ENCODE measurements at places on chromosomes 1 and 21.

GRCh38 chr1:89826594-89826993, 5.8 kb downstream of the LRRC8D start:
- no peak for DNase-seq

DNA sequence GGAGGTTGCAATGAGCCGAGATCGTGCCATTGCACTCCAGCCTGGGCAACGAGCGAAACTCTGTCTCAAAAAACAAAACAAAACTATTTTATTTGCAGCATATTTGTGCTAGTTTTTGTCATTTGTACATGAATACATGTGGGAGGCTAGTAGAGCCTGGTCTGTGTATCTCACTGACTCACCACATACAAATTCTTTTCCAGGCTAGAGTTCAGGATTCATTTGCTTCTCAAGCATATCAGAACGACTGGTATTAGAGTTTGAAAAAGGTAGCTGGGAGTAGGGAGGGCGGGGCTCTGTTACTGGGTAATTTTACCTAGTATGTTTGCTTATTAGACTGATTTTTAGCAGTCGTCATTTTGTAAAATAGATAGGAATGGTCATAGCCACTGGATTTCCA, 4.5 kb upstream of the TOR3A start:
- DNase-seq = no peak

GRCh38 chr1:212452323-212453155, 19.8 kb downstream of the NENF start:
- no peak for DNase-seq

- no peak for DNase-seq
These were observed 74.9 kb upstream of the ANGPTL1 start for GRCh38 chr1:178945763-178946266.

DNA sequence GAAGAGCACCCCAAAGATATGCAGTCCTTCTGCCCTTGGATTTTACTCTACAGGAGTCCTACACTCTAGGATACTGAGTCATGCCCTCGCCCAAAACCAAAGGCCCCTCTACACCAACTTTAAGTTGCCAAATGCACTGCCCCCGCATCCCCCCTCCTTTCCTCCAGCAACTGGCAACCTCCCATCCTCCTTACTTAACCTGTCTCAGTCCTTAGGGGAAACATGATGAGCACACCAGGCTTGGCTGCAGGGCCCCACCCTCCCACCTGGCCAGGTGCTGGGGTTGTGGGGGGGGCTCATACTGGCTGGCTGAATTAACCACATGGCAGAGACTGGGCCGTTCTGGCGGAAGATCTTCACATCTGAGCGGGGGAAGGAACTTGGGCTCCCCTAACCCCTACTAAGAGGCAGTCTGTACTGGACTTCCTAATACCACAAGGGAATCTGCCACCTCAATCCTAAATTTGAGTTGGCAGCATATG, 1.2 kb downstream of the HDGF start:
- DNase-seq = peak; percentile 71

- DNase-seq = peak; percentile 29
These were observed 296.6 kb downstream of the PTPRC start for GRCh38 chr1:198935306-198935921.

DNA sequence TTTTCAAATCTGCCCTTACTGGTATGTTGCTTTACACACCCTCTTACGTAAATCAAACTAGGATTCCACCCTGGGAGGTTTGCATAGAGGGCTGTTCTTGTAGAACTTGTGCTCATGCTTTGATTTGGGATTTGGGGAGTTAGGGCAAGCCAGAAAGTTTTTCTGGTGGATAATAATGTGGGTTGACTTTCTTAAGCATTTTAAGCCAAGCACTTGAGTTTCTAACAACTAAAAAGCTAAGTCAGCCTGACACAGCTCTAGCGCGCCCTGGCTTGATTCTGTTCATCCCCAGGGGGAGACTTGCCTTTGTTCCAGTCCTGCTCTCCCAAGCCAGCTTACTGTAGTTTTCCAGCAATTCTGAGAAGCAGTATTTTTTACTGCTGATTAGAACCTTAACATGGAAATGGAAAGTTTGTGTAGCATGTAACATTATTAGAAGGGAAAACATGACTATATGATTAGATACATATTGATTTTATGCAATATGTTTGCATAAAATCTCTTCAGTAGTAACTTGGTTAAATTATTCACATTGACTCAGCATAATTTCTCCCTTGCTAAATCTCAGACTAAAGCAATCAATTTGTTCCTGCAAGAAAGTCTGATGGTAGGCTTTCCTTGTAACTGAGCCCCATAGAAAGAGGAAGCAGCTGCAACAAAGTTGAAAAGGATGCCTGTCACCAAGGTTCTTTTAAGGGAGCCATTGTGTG, 11.0 kb upstream of the PGD start:
- no peak for DNase-seq

DNA sequence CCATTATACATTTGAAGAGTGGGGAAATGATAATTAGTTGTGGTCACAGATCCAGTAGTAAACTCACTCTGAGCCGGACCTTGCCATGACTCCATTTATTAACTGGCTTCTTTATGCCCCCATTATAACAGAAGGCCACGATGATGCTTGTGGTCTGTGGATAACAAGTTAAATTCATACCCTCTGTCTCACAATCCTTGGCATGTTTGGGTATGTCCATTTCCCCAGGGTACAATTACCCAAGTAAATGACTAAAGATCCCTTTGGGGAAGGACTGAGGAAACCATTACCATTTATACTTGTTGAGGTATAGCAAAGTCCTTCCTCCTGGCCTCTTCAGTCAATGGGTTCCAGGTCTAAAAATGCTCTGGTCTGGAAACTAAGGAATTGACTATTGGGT, 7.3 kb upstream of the USP1 start:
- no peak for DNase-seq

DNA sequence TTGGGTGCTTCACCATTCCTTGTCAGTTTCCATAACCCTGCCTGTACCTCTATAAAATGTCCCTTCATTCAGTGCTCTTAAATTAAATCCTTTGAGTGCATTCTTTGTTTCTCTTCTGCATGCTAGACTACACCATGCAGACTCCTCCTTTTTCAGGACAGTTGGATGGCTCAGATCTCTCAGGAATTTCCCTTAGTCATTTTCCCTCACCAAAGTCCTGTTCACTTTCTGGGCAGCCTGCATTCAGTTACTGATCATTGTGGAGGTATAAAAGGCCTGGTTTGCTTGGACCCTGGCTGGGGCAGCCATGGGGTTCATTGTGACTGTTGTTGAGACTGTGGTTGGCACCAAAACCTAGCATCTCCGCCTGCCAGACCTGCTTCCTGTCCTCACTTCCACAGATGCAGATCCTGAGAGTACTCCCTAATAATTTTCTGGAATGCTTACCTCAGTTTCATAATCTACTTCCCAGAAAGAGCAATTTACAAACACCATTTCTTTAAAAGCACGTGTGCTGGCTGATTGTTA, 88.4 kb downstream of the PDE4B start:
- DNase-seq = no peak

DNA sequence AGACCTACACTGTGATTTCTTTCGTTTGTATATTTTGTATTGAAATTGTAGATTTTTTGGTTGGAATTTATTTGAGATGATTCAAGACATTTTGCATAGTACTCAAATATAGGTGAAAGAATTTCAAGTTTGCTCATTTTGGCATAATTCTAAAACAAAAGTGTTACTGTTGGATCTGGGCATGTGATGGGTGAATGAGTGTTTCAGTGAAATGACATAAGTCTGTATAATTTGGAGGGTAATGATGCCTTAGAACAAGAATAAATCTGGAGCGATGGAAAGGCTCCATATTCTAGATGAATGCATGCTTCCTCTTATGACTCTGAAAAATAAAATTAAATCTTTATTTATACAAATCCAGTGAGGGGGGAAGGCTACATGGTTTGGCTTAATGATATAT, 41.0 kb downstream of the NFIA start:
- DNase-seq = no peak

- DNase-seq = no peak
These were observed 250.0 kb downstream of the SPATA17 start for GRCh38 chr1:217881131-217881543.

DNA sequence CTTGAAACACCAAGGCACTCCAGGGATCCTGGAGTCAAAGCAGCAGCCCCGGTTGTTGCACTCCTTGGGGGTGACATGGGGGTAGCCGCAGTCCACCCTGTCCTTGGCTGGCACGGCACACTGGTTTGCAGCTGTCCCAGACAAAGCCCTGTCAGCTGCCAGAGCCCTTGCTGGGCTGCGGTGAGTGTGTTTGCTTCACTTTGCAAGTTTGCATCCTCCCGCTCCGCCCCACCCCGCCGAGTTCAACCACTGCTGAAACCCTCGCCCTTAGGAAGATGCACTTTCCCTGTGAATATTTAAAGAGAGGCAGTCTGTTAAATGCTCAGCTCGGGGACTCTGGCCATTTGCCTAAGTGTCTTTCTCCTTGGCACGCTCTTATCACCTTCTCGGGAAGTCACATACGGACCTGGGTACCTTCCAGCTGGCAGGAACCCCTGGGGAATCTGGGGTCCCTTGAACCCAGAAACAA, 1.7 kb downstream of the TFF3 start:
- no peak for DNase-seq

GRCh38 chr1:213647864-213648650, 339.7 kb upstream of the PROX1 start:
- no peak for DNase-seq

- no peak for DNase-seq
These were observed 21.9 kb upstream of the PKN2 start for GRCh38 chr1:88661951-88662699.

DNA sequence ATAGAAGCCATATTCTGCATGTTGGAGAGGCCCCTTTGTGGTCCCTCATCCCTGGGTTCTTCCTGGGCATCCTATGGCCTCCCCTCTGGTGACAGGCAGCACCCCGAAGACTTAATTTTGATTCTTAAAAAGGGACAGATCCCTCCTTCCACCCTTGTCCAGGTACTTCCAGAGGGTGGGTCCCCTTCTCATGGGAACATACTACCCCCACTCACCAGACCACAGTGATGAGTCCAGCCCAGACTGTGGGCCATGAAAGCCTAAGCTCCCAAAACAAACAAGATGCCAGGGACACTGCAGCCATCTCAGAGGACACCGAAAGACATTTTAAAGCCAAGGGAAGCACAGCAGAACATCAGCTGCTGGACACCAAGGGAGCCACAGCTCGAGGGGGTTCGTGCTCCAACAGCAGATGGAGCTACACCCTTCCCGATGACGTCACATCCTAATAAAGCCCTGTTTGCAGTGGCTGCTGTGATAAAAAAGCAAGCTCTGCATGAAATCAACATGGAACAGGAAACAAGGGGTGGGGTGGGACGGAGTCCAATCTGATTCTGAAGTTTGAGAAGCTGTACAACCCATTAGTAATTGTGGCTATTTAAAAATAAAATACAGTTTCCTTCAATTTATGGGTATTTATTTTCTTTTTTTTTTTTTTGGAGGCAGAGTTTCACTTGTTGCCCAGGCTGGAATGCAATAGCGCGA, 32.4 kb downstream of the GNB1 start:
- DNase-seq = no peak

GRCh38 chr1:225319871-225320270, 108.0 kb downstream of the LBR start:
- DNase-seq = no peak

DNA sequence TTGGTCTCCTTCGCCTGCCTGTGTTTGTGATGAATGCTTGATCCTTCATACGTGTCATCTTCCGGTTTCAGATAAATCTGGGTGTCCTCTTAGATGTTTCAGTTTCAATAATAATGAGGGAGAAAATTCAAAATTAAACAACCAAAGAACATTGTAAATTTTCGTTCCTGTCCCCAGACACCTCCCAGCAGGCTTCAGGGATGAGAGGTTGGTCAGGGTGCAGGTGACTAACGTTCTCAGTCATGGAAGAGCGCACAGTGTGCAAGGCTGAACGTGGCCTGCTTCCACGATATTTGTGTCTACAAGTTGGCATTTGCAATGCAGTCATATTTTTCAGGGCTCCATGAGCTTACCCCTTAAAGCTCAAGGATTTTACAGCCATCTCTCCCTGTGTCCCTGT, 147.1 kb upstream of the ARHGEF16 start:
- DNase-seq = no peak

GRCh38 chr1:203656796-203657747, 30.4 kb downstream of the ATP2B4 start:
- no peak for DNase-seq

- no peak for DNase-seq
These were observed 100.8 kb downstream of the PLPPR4 start for GRCh38 chr1:99365141-99365540.

DNA sequence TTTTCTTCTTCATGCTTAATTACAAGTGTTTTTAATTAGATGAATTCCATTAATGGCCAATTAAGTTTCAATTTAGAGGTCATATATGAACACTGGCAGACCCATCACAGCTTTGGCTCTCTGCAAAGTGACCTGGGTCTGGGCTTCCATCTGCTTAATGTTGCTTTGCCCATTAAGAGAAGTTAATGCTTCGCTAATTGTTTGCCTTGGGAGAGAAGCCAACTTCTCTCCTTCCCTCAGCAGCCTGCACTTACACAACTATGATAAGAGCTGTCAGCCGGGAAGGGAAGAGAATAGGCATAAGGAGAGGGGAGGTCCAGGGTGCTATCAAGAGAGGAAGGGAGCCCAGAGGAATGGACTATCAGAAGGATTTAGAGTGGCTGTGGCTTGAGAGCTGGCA, 29.0 kb upstream of the CCDC190 start:
- DNase-seq = no peak

DNA sequence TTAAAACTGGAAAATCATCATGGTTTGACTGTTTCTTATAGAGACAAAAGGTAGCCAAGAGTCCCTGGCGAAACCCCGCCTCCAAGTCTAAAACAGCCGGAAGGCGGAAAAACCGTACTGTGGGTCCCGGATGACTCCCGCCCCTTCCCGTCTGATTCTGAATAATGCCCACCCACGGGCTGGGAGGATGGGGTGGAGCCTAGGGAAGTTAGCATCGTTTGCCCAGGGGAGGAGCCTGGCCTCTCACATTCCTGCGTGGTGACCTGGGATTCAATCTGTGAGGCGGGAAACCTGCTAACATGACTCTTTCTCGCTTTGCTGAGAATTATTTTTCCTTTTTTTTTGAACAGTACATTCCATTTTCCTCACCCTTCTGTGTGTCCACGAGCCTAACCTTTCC, 124.9 kb downstream of the KCNK1 start:
- no peak for DNase-seq

DNA sequence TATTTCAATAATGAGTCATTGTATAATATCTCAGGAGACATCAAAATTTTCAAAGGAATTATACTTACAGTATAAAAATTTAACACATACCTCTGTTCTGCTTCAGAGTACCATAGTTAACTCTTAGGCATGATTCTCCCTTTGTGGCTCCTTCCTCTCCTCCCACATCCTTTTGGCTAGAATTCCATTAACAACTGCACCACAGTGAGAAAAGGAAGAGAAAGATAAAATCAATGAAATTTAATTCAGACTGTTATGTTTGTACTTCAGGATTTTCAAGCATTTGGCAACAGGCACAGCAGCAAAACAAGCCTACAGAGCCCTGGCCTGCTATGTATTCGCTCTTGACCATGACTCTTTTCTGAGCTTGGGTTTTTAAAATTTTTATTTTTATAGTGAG, 57.2 kb upstream of the SGIP1 start:
- no peak for DNase-seq

- peak; percentile 42 for DNase-seq
These were observed 44.4 kb upstream of the SCMH1 start for GRCh38 chr1:41286486-41286885.

GRCh38 chr1:203888807-203889251, 27.4 kb downstream of the SNRPE start:
- DNase-seq = no peak

Measured in NCI-H2029 (cell line).